Metanephros (tissue), 2 donors: ENCODE measurements at places on chromosomes 1 and 21. TPM values are rescaled to one million over a fixed set of nuclear protein-coding genes. Genes with fewer than 3 reads are reported as not detected.

MYBPH gene
- total RNA-seq = 12.0 TPM

STUM gene
- total RNA-seq = 0.99 TPM

RNU1-2 gene
- total RNA-seq = 7,909 TPM

S100A3 gene
- total RNA-seq = not detected

TNFRSF9 gene
- 0.12 TPM for total RNA-seq

TFF2 gene
- total RNA-seq = not detected

CELSR2 gene
- 31.0 TPM for total RNA-seq

HSD11B1 gene
- total RNA-seq = 0.12 TPM

FAAH gene
- total RNA-seq = 27.0 TPM

LENEP gene
- total RNA-seq = not detected

ATPAF1 gene
- total RNA-seq = 45.0 TPM

UBASH3A gene
- total RNA-seq = 0.23 TPM

PMF1 gene
- total RNA-seq = 69.0 TPM

GPX7 gene
- total RNA-seq = 72.8 TPM

MYOG gene
- total RNA-seq = 32.3 TPM

CELA2A gene
- total RNA-seq = not detected

S100A7 gene
- total RNA-seq = not detected
